ENCODE measurements at places on chromosomes 5 and 9.

DNA sequence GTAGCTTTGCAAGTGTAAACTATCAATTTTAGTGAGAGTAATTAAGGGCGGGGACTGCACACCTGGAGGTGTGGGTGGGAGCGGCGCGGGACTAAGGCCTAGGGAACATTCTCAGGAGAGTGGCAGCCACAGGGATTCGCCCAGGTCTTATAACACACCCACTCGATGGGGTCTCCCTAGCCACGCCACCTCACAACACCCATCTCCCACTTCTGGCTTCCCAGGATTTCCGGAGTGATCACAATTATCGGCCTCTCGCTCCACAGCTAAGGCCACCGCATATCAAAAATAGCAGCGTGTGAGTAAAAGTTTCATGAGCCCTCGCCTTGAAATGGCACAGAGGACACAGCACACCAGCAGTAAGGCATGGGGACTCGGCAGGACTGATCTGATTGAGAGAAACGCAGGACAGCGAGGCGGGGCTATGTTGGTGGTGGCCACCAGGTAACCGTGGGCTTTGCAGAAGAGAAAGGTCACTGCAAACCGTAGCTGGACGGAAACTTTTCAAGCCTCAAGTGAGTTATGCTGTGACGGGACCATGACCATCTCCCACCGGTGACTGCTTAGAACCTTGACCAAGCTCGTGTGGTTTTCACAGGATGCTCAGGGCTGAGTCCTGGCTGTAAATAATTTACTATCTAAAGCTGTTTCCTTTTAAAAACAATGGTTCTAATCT, 1.1 kb upstream of the LPAR1 start:
- no peak for DNase-seq

DNA sequence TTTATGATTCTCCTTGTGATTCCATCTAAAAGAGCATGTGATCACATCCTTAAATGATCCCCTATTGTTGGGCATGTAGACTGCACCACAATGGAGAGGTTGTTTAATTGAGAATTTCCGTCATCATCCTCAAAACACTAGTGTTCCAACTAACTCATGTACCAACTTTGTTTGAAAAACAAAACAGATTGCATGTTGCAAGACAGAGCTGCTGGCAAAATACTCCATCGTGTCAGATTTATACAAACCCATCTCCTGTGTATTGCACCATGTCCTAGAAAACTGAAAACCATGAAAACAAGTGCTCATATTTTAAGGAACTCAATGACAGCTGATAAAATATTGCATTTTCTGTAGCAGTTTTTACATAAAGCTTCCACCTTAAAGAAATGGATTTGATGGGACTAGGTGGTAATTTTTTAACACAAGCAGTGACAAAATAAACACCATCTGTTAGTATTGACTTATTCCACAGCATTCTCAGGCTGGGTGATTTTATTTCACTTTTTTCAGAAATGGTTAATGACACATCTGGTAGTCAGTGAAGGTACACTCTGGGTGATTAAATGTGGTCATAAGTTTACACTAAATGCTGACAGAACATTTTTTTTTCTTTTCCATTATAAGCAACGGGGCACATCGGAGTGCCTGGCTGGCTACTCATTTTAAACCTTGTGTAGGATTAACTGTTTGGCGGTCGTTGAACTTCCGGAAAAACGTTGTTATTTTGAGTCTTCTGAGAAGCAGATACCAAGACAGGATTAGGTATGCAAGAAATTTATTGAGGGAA, 602.9 kb upstream of the WWC1 start:
- DNase-seq = peak; percentile 20

GRCh38 chr5:72426019-72426418, 81.2 kb downstream of the ZNF366 start:
- DNase-seq = no peak

DNA sequence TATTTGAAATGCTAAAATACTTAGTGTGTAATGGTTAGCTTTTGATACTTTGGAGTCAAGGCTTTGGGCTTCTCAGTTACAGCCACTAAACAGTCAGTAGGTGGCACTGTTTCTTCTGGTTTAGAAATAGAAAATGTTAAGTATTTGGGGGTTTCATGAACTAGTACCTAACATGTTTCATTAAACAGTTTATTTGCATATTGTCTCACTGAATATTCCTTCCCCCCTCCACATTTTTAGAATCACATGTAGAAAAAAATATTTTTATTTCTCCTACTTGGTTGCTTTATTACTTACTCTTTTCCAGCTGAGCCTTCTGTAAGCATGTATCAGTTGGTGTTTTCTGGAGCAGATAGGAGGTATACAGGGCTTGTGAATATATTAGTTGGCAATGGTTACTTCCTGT, 48.0 kb downstream of the IPO11 start:
- DNase-seq = peak; percentile 50

DNA sequence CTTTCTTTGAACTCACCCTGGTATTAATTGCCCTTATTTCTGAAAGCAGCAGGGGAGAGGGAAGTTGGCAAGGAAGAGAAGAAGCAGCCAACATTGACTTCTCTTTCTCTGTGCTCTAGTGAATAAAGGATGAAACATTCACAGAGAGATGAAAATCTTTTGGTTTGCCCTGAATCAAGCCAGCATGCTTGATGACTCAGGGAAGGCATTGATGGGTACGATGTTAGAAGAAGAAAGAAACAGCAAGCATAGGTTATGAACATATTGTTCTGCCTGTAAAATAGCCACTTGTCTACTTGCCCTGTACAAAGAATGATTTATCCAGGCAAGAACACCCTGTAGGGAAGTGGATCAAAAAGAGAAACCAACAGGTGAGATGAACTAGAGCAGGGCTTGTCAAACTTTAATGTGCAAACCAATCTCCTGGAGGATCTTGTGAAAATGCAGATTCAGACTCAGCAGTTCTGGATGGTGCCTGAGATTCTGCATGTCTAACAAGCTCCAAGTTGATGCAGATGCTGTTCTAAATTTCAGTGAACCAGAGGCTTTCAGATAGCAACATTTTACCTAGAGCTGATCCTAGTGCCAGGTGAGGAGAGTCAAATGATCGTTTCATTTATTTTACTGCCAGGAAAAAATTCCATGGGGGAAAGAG, 586.6 kb upstream of the TLE4 start:
- DNase-seq = peak; percentile 13

DNA sequence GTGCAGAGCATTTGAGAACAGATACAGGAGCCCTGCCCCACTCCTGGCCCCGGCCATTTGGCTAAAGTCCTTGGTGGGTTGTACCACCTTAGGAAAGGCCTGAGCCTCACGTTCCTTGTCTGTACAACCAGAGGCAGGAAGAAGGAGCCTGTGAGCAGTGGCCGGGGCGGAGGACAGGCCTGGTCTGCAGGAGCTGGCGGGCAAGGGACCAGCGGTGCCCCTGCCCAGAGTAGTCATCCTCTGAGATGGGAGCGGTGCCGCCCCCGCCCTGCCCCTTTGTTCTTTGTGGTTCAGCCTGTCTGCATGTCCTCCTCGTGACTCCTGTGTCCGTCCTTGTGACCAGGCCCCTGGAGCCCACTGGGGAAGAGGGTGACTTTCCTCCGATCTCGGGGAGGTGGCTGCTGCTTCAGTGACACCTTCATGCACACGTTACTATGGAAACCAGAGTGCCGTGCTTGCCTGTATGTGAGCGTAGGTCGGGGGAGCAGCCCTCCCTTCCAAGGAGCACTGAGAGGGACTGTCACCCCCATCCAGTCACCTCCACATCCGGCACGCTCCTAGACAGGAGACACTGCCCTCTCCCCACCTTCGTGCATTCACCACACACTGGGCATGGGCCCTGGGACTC, 42.9 kb downstream of the UNC5A start:
- no peak for DNase-seq

DNA sequence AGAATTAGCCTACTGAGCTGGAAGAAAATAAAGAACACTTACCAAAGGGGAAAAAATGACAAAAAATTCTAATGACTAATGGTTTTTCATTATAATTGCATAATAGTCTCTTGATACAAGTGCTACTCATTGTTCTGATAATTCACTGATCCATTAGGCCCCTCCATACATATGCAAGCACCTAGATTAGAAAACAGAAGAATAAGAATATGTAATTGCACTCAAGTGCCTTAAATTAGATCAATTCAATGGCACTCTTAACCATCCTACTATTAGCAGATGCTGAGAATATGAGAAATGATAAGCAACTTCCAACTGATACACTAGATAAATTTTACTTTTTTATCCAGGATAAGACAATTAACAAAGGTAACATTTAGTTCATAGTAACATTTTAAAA, 440.9 kb upstream of the C9orf72 start:
- DNase-seq = no peak

GRCh38 chr5:94057217-94057616, 315.8 kb upstream of the POU5F2 start:
- DNase-seq = no peak

DNA sequence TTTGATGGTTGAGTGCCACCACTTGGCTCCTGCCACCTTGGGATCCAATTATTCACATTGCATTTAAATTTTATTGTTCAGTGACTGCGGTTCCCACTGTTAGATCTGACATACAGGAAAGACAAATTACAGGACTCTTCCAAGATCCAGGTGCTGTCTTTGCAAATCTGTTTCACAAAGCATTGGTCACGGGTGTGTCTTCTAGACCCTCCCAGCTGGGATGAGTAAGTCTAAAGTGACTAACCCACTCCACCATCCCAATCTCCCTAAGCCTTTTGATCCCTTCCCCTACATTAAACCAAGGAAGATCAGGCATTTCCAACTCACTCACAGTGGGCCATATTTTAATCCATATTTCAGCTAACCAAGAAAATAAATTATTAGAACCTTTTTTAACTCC, 1016.3 kb upstream of the CTNND2 start:
- DNase-seq = no peak

DNA sequence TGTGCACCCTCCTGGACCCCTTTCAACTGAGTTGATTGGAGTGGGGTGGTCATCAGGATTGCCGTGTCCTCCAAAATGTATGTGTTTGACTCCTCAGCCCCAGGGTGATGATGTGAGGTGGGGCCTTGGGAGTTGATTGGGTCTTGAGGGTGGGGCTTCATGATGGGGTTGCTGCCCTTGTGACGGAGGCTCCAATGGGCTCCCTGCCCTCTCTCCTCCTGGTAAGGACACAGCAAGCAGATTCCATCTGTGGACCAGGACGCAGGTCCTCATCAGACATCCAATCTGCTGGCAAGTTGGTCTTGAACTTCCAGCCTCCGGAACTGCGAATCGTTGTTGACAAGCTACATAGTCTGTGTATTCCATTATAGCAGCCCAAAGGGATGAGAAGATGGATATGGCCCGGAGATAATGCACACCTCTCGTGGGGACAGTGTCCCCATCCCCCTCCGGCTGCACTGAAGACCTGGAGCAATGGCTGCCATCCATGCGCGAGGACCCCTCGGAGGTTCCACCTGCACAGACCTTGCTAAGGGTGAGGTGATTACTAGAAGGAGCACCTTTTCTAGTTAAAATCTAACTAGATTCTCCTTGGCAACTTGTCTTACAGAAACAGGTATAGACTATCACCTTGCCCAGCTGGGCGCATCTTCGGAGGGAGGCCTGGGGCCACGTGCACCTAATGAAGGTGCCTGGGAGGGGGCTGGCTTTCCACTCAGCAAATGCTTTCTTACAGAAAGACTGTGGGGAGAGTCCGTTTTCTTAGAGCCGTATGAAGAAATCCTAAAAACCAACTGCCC, 75.7 kb upstream of the IRX4 start:
- no peak for DNase-seq

DNA sequence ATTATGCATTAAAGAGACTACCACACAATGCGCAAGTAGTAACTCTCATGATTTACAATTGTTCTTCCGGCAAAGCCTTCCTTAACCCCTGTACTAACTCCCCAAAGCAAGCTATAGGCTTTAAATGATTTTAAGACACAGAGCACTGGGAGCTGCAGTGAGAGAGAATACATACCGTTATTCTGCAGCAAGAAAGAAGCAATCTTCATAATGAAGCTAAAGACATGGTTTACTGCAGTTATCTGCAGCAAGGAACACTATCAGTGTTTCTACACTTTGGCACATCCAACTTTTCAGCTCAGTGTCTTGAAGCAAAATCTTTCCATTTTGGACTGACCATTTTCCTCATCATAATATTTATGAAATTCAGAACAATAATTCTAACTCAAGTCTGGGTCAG, 61.0 kb downstream of the ZFR start:
- DNase-seq = no peak

DNA sequence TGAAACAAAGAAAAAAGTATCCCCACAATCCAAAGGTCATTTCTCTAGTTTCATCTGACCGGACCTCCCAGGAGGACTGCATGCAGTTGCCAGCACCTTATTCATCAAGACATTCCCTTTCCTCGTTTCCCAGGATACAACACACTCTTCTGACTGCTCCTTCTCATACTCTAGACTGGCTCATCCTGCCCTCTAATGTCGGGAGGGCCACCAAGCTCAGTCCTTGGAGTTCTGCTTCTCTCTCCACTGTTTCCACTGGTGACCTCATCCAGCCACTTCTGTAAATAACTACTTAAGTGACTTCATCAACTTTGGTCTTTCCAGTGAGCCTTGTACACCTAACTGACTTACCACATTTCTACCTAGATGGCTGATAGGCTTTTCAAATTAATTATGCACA, 179.1 kb downstream of the EPB41L4A start:
- no peak for DNase-seq

GRCh38 chr5:124034963-124035362, 523.0 kb downstream of the CSNK1G3 start:
- DNase-seq = no peak

- DNase-seq = no peak
Measured at GRCh38 chr5:151215546-151215880, 8.4 kb downstream of the CCDC69 start.

DNA sequence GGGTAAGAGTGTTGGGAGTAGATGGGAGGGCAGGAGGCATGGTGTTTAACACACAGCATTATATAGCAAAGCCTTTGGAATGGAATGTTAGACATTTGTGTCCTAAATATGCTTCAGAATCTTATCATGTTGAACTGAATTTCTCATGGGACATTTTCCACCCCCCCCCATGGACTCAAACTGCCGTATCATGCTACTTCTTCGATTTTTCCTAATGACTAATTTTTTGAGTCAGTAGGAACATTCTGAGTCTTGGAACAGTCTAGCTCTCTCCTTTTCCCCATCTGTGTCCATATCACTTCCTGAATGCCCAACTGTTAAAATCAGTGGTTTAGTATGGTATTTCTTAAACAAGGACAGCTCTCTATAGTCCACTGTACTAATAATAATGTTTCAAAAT, 380.6 kb downstream of the TLE4 start:
- no peak for DNase-seq

DNA sequence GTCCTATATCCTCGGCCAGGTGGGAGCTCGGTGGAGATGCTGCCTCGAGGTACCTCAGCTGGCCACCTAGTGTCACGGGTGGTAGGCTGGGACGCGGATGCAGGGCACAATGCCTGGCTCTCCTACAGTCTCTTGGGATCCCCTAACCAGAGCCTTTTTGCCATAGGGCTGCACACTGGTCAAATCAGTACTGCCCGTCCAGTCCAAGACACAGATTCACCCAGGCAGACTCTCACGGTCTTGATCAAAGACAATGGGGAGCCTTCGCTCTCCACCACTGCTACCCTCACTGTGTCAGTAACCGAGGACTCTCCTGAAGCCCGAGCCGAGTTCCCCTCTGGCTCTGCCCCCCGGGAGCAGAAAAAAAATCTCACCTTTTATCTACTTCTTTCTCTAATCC, 2.0 kb downstream of the PCDHGC3 start:
- DNase-seq = no peak
